ENCODE measurements at places on chromosomes 2 and 18.

GRCh38 chr2:42954227-42954962 lies 162.0 kb upstream of the HAAO start:
- DNase-seq: peak; percentile 49

- peak; percentile 54 for DNase-seq
Observed at GRCh38 chr2:119753041-119753929, 6.4 kb upstream of the PTPN4 start.

- DNase-seq: no peak
Observed at GRCh38 chr18:54330768-54331548, 26.7 kb downstream of the STARD6 start.

DNA sequence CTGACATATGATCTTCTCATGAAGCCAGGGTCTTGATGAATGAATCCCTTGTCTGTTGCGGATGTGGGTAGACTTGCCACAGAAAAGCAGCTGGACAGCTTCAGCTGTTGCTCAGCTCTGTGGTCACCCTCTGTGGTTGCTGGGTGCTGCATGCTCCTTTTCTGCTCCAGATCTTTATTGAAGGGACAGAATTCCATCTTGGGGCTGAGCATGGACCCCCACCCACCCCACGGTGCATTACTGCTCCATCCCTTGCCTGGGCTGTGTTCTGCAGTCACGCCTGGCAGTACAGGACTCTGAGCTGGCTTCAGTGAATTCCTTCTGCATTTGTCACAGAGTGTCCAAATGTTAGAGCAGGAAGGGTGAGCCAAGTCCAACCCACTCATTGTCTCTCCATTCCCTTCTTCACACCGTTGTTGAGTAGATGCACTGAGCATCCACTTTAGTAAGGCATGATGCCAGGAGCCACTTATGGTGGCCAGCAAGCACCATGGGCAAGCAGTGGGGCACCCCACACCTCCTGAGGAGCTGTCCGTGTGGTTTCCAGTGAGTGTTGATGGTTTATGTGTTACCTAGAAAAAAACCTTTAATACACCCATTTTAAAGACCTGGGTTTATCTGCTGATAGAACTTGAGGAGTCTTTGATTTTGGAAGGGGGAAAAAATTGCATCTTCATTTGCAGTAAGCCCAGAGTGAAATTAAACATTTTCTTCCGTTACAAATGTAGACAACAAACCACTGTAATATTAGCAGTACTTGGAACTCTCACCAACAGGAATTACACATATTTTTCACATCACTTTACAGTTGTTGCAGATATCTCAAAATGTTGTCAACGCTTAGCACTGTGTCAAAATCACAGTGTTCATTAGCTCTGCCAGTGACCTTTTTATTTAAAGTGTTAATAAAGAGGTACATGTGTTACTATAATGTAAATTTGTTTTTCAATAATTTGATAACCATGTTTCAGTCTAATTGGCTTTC lies 14.7 kb upstream of the ITGB6 start:
- DNase-seq: peak; percentile 86

- DNase-seq: no peak
Observed at GRCh38 chr18:42719221-42719620, 396.3 kb downstream of the RIT2 start.

- DNase-seq: peak; percentile 60
Observed at GRCh38 chr2:240205348-240205747, 64.9 kb upstream of the OTOS start.

DNA sequence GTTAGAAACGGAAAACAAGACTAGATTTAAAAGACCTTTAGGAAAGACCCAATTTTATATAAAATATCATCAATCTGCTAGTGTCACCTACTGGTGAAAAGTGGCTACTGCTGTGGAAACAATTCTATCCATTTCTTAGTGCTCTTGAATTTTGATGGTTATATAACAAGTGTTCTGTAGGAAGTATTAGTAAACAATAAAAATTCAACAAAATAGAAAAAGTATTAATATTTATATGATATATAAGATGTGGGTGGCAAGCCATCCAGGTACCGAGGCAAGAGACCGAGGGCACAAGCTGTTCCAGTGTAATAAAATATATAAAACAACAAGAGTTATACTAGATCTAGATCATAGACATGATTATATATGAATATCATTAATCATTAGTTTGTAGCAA lies 6.2 kb upstream of the TMEM87B start:
- DNase-seq: peak; percentile 58

GRCh38 chr2:15726321-15727057 lies 134.8 kb downstream of the DDX1 start:
- no peak for DNase-seq

DNA sequence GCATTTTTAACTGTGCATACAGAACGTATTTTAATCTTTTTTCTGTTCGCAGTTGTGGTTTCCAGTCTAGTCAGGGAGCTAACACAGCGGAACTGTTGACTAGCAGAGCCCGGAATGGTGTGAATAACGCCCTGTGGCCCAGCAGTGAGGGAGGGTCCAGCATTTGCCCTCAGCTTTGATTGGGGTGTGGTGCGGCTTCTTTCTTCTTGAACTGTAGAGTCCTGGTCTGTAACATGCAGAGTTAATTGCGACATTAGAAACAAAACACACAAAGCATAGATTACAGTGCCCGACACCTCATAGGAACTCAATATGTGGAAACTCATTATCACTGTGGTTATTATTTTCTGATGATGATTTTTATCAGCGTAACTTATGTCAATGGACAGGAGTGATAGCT lies 253.6 kb downstream of the SOX11 start:
- DNase-seq: no peak

DNA sequence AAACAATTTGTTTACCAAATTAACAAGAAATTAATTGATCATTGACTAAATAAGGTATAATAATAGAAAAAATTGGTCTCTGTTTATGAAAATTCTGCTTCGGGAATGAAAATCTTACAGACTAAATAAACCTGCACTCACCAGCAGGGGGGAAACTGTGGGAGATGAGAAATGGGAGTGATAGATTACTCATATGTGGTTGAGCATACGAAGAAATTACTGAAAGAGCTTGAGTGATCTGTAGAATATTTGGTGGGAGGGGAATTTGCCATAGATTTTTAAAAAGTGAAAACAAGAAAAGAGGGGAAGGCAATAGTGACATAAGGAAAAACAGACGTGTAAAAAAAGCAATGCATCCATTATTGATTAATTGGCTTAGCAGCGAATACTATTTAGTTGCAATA lies 2.2 kb downstream of the HMSD start:
- peak; percentile 42 for DNase-seq

DNA sequence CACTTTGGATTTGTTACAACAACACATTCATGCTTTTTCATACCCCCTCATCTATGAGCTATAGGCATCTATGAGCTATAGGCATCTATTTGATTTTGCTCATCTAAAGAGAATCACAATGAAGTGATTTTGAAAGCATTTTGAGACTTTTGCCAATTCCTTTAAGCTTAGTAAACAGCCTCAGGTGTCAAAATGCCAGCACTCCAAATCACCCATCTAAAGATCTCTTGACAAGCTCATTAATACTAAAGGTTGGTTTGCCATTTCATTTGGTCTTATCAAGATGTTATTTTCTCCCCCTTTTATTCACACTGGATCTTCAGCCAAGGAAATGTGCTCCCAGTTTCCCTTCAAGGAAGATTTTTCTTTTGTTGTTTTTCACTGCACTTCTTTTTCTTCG lies 110.7 kb upstream of the TLK1 start:
- no peak for DNase-seq

GRCh38 chr2:145186303-145186702 lies 666.4 kb upstream of the ZEB2 start:
- DNase-seq: no peak

GRCh38 chr2:39663187-39663930 lies 2.4 kb upstream of the TMEM178A start:
- DNase-seq: no peak

- no peak for DNase-seq
Observed at GRCh38 chr2:677959-678550, 849 bp upstream of the TMEM18 start.

- no peak for DNase-seq
Observed at GRCh38 chr18:46518438-46518837, 138.6 kb downstream of the LOXHD1 start.

DNA sequence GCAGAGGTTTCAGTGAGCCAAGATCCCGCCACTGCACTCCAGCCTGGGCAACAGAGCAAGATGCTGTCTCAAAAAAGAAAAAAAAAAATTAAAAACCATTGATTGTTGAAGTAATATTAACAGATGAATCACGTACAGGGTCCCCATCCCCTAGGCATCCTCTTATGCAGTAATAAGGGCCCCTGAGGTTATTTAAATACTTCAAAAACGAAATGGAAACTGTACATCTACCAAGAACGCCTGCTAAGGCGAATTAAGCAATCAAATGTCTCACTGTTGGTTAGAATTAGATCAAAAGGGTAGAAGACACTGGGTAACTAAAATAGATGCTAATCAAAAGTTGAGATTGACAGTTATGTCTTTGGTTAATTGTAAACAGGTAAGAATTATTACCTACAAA lies 7.5 kb downstream of the TRABD2A start:
- DNase-seq: no peak

- DNase-seq: no peak
Observed at GRCh38 chr2:216971593-216971992, 111.7 kb upstream of the TNP1 start.

- DNase-seq: no peak
Observed at GRCh38 chr2:60492548-60492947, 60.9 kb downstream of the BCL11A start.

DNA sequence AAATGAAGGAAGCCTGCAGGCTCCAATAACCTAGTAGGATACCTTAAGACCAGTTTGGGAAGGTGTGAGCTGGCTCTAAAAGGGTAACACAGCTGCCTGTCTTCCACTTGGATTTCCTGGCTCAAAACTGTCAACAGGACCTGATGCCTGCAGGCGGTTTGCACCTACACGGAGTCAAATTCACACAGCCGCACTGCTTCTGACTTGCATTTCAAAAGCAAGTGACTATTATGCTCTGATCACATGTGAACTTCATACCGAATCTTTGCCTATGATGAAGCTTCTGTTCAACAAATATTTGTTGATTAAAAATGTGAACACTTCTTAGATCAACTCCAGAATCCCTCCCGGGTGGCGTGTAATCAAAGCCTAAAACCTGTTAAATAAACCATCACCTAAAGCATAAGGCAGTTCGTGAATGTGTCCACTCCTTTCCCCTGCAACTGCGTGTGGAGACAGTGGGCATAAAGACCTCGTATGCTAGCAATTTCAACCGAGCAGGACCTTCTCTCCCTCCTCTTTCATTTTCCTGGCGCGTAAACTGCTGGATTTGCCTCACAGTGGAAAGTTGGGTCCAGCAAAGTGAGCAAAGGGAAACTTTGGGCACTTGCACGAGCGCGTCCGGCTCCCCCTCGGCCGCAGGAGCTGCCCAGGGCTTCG lies 784 bp downstream of the CRACDL start:
- no peak for DNase-seq

- no peak for DNase-seq
Observed at GRCh38 chr2:240879105-240879504, 10.5 kb downstream of the AGXT start.

GRCh38 chr2:50786345-50786744 lies 245.6 kb downstream of the NRXN1 start:
- DNase-seq: no peak

DNA sequence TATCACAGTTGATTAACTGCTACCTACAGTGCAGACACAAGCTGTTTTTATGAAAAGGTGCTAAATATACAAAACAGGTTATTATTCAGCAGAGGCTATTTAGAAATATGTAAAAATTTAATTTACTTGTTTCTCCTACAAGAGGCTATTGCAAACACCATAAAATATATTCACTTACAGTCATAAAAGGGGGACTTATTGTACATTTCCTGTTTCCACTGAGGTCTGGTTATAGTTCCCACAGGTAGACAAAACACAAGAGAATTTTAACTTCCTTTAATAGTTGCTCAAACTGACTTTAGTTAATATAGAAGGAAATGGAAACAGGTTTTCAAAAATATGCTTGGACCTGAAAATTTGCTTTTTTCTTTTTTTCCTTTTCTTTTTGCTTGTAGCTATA lies 40.0 kb upstream of the FRZB start:
- DNase-seq: no peak

- no peak for DNase-seq
Observed at GRCh38 chr2:54579061-54579681, 123.0 kb downstream of the SPTBN1 start.
